ENCODE measurements at places on chromosomes 1 and 21.

DNA sequence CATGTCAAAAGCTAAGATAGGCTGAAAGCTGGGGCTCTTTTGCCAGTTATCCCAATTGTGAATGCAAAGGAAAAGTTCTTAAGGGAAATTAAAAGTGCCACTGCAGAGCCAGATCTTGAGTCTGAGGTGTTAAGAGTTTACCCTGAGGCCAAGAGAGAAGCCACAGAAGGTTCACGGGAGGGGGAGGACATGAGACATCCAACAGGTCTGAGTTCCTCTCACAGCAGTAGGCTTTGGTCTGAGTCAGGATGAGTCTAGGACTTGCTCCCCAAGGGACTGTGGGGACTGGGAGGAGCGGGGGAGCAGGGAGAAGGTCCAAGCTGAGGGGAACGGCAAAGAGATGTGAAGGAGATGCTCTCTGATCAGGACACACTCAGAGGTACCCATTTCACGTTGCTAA is 411.2 kb upstream of the CAMK1G start:
- DNase-seq: no peak

DNA sequence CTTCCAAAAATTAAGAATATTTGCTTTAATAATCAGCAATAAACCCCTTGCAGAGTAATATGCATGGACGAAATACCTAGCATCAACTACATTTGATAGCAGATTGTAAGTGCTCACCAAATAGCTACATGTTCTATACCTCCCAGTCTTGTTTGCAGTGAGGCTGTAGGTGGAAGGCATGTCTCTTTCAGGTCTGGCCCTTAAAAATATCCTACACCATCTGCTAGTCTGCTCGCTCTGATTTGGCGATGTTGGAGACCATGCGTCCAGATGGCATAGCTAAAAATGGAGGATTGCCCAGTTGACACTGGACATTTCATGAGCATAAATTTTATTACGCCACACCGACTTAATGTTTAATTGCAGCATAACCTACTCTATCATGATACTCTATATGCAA is 47.1 kb downstream of the SSX2IP start:
- DNase-seq: no peak

- DNase-seq: no peak
These were observed 6.4 kb downstream of the JAK1 start for GRCh38 chr1:64959986-64960385.

DNA sequence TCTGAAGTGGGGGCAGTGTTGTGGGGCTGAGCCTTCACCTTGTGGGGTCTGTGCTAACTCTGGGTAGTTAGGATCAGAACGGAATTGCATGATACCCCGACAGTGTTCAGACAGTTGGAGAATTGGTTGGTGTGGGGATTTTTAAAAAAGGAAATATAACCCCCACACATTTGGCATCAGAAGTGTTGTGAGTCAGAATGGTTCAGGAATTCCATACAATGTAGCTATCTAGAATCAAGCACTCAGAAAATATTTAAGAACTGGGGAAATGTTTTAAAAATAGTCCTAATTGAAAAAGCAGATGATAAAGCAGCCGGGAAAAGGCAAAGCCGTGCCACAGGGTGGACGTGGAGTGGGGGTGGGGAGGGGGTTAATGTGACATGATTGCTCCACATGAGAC is 6.5 kb upstream of the S100A7 start:
- no peak for DNase-seq

DNA sequence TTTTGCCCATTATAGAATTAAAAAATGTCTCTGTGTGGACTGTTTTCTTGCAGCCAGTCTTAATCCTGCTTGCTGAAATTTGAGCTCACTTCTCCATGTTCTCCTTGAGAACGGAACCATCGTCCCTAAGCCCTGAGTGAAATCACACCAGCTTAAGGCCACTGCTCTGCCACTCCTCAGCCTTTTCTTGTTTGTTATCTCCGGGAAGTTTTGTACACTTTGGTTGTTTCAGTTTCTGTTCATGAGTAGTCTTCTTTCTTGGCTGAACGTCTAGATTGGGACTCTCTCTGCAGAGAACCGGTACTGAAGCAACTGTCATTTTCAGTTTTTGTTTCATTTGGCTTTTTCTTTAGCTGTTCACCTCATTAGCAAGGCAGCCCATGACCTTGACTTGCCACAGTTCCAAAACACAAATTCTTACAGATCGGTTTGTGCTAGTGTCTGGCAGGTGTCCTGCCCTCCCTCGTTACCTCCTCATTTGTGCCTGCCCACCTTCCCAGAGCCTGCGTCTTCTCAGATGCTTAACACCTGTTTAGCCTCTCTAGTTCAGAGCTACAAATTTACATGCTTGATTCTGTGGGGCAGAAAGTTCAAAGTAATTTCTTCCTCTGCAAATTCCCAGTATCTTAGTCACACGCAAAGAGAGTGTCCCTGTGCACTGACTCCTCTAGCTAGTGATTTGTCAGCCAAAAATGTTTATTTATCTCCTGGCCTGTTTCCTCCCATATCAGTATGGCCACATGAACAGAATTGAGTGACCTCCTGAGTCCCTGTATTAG is 12.4 kb downstream of the PSEN2 start:
- peak; percentile 48 for DNase-seq

GRCh38 chr21:43975469-43976098 is 36.5 kb upstream of the TRAPPC10 start:
- peak; percentile 87 for DNase-seq

Data from activated naive CD8-positive, alpha-beta T cell treated with anti-CD3 and anti-CD28 coated beads, Interleukin-2, amount 10 ng/mL, durations not matched to agents 7 days and 5 days (primary cell).